Forelimb muscle (tissue), 1 donor: ENCODE measurements at places on chromosomes 3 and 15.
A peak's percentile ranks its signal among the peaks of the same experiment; 100 is the strongest.

- DNase-seq = no peak
These were observed 41.1 kb upstream of the TMCO5A start for GRCh38 chr15:37893309-37893708.

- no peak for DNase-seq
These were observed 39.1 kb upstream of the ARRDC4 start for GRCh38 chr15:97921296-97921865.

DNA sequence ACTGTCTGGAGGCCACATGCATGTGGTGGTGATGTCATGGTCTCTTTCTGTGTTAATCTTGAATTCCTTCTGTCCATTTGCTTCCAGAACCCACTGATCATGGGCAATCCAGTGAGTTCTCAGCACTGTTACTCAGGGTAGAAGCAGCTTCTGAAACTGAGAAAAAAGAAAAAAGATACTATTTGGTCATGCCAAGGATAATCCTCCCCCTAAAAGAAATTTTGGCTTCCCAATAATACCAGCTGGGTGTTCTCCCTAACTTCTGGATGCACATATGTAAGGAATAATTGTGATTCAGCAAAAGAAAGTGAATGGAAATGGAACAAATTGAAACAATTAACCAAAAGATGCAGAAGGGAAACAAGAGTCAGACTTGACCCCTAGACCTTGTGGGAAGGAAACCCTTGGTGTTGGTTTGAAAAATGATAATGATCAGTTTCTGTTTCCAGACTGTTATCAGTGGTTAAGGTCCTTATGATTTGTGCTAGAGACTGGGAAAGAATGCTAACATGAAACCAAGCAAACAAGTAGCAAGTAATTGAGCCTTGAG is 92.3 kb downstream of the RBMS3 start:
- no peak for DNase-seq

GRCh38 chr3:123383091-123384053 is 65.5 kb downstream of the ADCY5 start:
- no peak for DNase-seq

- no peak for DNase-seq
These were observed 136.4 kb upstream of the IQSEC1 start for GRCh38 chr3:13209634-13209997.

DNA sequence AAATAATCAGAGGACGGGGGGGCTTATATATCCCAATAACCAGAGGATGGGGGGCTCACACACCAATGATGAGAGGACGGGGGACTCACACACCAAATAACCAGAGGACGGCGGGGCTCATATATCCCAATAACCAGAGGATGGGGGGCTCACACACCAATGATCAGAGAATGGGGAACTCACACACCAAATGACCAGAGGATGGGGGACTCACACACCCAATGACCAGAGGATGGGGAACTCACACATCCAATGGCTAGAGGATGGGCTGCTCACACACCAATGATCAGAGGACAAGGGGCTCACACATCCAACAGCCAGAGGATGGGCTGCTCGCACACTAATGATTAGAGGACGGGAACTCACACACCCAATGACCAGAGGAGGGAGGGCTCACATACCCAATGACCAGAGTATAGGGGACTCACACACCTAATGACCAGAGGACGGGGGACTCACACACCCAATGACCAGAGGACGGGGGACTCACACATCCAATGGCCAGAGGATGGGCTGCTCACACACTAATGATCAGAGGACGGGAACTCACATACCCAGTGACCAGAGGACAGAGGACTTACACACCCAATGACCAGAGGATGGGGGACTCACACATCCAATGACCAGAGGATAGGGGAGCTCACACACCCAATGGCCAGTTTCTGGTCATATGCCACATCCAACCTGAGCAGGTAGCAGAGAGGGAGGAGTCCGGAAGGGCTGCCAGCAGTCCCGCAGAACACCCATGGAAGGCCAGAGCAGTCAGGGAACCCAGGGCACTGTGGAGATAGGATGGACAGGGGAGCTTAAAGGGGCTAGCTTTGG is 10.6 kb downstream of the RAB6B start:
- no peak for DNase-seq

DNA sequence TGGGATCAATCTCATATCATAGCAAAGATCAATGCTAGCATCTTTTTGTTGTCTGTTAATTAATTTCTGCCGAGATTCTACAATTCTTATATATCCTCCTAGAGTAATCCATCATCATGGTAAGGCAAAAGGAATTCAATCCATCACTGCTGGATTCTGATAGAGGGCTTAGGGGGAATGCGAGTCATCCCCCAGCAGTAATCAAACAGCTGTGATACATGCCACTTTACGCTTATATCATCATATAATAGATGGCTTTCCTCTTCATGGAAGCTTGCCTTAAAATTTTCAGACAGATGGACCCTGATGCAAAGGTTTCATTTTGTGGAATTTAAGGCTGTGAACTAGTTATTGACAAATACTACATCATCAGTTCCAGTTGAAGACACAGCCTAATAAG is 645.9 kb downstream of the CADM2 start:
- DNase-seq = no peak

GRCh38 chr3:50299638-50299928 is 378 bp upstream of the HYAL3 start:
- no peak for DNase-seq

DNA sequence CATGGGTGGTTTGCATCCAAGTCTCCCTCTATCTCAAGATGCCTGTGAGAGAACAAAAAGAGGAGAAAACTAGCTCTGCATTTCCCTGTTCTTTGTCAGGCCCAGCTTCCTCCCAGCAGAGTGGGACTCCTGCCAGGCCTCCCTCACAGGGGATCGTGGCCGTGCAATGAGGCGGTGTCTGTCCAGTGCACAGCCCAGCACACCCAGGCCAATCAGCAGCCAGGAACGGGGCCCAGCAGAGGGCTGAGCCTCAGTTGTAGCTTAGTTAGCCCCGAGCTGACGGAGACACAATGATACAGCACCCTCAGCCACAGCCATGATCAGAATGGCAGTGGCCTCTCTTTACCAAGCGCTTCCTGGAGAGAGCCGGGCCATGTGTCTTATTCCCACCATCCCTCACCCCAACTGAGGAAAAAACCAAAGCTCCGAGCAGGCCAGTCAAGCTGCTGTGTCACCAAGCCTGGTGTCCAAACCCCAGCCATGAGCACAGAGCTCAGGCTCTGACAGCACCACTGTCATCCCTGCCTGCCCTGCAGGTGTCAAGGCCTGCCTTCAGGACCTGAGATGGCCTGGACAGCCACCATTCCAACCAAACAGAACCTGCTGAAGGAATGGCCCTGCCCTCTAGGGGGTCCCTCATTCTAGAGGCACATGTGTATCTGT is 71.1 kb downstream of the DNAJB8 start:
- DNase-seq = peak; percentile 66

GRCh38 chr3:42289026-42289425 is 23.0 kb upstream of the CCK start:
- no peak for DNase-seq

GRCh38 chr15:22973286-22973685 is 6.9 kb downstream of the CYFIP1 start:
- no peak for DNase-seq

GRCh38 chr3:76561494-76562236 is 478.2 kb upstream of the ROBO2 start:
- no peak for DNase-seq

GRCh38 chr3:61868499-61868898 is 307.1 kb downstream of the PTPRG start:
- no peak for DNase-seq

DNA sequence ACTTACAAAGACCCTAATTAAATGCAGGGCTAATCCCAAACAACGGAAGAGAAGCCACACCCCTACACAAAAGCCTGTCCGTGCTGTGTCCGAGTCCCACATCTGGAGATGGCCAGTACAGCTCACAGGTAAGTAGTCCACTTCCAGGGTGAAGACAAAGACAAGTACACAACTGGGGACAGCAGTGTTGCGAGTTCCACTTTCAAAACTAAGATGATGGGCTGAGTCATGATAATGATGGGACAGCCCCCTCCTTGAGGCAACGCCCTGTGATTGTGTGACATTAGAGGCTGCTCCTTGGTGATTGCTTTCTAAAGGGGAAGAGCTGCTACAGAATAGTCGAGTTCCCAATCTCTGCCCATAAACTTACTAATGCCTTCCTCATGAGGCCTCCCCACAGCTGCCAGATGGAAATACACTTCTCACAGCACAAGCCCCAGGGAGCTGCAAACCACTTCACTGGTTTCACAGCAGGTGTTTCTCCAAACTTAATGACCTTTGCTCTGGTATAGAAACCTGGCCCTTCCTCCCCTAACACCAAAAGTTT is 27.6 kb downstream of the RFT1 start:
- no peak for DNase-seq

DNA sequence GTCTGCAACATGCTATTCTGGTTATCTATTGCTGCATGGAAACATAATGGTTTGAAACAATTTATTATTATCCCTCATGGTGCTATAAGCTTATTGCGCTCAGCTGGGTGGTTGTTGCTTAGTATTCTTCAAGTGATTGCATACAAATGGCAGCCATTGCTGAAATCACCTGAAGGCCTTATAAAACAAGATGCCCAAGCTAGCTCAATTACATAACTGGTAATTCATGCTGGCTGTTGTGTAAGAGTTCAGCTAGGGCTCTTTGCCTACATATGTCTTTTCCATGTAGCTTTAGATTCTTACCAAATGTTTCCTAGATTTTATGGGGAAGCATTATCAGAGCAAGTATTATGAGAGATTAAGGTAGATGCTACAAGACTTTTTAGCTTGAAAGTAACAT is 644.0 kb upstream of the CBLB start:
- no peak for DNase-seq

- DNase-seq = no peak
These were observed 533 bp downstream of the ZNF445 start for GRCh38 chr3:44476963-44477311.

DNA sequence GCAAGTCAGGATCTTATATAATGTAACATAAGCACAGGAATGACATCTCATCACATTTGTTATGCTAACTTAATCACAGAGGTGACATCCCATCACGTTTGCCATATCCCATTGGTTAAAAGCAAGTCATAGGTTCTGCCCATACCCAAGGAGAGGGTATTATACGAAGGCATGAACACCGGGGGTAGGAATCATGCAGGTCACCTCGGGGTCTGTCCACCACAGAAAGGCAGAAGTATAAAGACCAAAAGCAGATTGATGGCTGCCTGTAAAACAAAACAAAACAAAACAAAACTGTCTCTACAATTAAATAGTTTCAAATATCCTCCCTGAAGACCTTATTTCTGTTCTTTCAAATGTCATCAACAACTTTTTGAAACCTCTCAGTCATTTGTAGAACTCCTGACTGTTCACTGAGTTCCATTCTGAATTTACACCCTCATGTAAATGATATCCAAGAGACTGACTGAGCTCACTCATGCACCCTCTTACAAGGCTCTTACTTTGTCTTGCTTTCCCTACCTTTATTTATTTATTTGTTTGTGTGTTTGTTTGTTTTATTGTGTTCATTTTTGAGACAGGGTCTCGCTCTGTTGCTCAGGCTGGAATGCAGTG is 22.7 kb upstream of the ZNF639 start:
- no peak for DNase-seq

DNA sequence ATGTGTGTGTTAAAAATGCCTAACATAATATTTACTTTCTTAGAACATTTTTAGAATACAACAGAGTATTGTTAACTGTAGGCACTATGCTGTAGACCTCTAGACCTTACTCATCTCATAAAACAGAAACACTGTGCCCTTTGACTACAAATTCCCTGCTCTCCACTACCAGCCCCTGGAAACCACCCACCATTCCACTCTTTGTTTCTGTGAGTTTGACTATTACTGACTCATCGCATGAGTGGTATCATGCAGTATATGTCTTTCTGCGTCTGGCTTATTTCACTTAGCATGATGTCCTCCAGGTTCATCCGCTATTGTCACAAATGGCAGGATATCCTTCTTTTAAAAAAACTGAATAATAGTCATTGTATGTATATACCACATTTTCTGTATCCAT is 216.7 kb upstream of the CFAP20DC start:
- DNase-seq = no peak

- DNase-seq = no peak
These were observed 23.9 kb upstream of the FRMD4B start for GRCh38 chr3:69409831-69410230.

DNA sequence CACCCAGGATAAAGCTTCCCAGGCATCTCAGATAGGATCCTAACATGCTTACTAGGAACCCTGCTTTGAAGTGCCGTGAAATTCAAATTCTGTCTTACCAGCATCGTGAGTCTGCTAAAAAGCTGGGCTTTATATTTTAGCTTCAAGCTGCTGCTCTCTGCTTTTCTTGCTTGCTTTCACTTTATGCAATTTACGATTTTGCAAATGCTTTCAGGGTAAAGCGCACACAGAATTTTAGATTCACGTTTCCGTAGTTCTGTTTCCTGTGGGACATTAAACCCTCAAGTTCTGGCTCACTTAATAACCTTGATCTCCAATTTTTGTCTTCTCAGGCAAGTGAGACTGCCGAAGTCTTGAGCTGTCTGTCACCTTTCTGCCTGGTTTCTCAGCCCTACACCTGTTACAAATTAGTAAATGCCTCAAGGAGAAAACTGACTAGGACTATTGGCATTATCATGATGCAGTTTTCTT is 170.5 kb upstream of the TGFBR2 start:
- no peak for DNase-seq

DNA sequence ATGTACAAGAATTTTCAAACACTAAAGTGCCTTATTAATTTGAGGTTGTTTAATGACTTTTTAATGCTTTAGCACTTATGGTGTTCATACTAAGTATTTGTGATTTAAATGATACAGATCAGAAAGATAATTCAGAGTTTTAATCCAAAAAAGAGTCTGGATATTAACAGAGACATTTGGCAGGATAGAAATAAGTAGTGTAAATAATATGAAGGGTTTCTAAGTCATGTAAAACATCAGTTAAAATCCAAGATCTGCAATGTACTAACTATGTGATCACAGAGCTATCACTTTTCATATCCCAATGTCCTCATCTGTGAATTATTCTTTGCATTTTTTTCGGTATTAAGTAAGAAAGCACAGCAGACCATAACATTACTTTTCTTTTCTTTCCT is 62.9 kb downstream of the CD200 start:
- no peak for DNase-seq

DNA sequence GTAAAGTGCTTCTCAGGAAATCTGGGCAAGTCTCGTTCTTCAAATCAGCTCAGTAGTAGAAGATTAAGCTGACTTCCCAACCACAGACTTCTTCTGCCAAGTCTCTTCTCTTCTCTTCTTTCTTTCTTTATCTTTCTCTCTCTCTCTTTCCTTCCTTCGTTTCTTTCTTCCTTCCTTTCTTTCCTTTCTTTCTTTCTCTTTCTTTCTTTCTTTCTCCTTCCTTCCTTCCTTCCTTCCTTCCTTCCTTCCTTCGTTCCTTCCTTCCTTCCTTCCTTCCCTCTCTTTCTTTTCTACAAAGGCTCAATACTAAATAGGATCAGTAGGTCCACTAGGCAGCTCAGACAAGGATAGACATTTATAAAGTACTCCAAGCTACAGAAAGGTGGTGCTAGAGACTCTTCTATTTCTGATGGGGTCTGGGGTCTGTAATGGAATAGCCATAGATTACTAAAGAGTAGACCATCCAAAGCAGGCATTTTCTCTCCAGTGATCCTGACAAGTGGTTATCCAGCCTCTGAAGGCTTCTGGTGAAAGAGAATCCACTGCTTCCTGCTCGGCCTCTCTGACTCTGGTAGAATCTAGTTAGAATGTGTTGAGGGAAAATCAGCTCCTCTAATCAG is 100.8 kb downstream of the TPRG1 start:
- DNase-seq = no peak

GRCh38 chr3:121878411-121878810 is 15.8 kb upstream of the SLC15A2 start:
- no peak for DNase-seq
